Stimulated activated CD4-positive, alpha-beta T cell treated with anti-CD3 and anti-CD28 coated beads, Interleukin-1b, Interleukin-23, amount 100 ng/mL, for 48 hours (primary cell): ENCODE measurements at places on chromosomes 2 and 18.

- no peak for DNase-seq
Observed at GRCh38 chr2:239727182-239727775, 297.9 kb downstream of the NDUFA10 start.

- DNase-seq: no peak
Observed at GRCh38 chr2:199810422-199811171, 40.4 kb downstream of the FTCDNL1 start.

DNA sequence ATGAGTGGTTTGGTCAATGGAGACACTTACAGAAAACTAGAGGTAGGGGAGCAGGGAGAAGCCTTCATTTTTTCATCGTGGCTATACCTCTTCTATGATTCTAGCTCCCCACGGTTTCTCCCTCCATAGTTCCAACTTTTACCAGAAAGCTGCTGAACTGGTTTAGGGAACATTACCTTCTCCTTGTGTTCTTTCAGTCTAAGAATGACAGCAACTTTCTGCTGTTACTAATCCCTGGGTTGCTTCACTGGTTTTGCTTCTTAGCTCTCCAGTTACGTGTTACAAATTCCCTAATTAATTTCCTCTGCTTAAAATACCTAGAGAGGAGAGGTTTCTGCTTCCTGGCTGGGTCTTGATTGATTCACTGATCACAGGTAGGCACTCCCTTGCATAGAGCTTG lies 499.9 kb downstream of the SLC4A3 start:
- DNase-seq: no peak

DNA sequence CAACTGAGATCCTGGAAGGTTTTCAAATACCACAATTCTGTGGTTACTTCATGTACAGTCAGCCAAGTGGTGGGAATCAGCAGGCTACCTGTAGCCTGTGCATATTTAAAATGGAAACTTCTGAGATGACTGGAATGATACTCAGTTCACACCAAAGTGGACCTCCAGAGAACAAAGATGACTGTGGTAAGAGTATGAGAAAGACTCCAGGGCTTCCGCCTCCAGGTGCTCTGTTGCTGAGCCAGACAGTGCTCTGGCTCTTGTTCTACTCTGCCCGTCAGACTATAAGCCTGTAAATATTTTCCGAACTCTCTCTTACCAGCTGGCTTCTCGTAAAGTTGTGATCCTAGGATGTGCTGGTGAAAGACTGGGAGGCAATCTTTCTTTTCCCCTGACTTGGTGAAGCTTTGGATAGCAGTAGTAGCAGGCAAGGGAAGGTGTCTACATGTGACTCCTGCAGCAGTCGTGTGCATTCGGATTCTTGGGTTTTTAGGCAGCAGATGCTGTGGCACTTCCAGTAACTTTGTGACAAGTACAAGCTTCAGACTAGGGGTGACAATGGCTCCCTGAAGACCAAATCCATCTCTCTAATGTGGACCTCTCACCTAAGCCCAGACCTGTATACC lies 23.1 kb downstream of the ST3GAL5 start:
- peak; percentile 35 for DNase-seq

DNA sequence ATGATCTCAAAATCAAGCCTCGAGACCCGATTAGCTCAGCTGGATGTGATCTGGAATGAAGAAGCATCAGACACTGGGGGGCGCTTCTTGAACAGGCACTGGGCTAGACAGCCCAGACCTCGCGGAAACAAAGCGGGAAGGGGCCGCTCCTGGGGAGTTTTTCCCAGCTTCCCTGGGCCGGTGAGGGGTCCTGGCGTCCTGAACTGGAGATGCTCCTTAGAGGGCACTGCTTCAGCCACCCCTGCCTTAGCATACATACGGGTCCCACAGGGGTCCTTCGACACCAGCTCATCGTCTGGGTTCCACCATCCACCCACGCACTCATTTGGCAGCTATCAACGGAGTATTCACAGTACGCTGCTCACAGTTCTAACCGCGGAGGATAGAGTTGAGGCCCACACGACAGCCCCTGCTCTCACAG lies 146.7 kb downstream of the TSN start:
- no peak for DNase-seq

GRCh38 chr2:191620144-191620543 lies 57.8 kb upstream of the NABP1 start:
- no peak for DNase-seq

- DNase-seq: no peak
Observed at GRCh38 chr2:11811036-11811654, 64.7 kb downstream of the LPIN1 start.

DNA sequence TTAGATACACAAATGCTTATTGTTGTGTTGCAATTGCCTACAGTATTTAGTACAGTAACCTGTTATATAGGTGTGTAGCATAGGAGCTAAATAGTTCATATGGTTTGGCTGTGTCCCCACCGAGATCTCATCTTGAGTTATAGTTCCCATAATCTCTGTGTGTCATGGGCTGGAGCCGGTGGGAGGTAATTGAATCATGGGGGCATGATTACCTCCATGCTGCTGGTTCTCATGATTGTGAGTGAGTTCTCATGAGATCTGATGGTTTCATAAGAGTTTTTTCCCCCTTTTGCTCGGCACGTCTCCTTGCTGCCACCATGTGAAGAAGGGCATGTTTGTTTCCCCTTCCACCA lies 190.5 kb upstream of the SESTD1 start:
- DNase-seq: no peak

DNA sequence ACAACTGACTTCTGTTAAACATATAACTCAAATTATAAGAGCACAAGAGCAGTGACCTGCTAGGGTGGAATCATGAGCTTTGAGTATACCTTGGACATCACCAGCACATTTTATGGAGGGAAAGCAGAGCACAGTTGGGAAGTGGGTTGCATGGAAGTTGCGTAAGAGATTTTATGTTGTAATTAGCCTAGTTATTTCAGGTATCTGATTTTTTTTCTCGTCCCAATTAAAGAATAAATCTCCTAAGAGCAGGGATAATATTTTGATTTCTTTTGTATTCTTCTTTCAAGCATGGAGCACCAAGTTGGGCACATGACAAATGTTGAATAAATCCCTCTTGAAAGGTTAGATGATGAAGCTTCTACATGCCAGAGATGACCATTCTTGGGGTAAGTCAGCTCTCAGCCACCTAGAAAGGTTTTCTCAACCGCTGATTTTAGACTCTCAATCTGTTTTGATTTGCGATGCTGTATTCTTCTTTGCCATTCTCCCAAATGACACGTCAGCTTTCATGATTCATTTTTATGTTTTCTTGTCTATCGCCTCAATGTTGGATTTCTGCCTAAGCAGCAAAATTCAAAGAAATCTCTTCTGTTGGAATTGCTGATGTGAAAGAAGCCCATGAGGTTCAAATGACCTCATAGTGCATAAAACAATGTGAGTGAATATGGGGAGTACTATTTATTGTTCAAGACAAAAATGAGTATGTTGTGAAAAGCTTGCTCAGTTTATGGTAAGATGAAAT lies 15.3 kb upstream of the FN1 start:
- no peak for DNase-seq

DNA sequence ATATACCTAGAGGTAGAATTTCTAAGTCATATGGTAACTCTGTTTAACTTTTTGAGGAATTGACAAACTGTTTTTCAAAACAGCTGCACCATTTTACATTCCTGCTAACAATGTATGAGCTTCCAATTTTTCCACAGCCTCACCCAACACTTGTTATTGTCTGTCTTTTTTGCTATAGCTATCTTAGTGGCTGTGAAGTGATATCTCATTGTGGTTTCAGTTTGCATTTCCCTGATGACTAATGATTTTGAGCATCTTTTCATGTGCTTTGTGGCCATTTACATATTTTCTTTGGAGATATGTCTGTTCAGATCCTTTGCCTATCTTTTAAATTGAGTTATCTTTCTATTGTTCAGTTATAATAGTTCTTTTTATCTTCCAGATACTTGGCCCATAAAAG lies 273.8 kb downstream of the AGPS start:
- DNase-seq: no peak

- DNase-seq: no peak
Observed at GRCh38 chr2:208491641-208492040, 85.0 kb downstream of the PTH2R start.

GRCh38 chr18:49243391-49243790 lies 217.1 kb downstream of the DYM start:
- DNase-seq: no peak

DNA sequence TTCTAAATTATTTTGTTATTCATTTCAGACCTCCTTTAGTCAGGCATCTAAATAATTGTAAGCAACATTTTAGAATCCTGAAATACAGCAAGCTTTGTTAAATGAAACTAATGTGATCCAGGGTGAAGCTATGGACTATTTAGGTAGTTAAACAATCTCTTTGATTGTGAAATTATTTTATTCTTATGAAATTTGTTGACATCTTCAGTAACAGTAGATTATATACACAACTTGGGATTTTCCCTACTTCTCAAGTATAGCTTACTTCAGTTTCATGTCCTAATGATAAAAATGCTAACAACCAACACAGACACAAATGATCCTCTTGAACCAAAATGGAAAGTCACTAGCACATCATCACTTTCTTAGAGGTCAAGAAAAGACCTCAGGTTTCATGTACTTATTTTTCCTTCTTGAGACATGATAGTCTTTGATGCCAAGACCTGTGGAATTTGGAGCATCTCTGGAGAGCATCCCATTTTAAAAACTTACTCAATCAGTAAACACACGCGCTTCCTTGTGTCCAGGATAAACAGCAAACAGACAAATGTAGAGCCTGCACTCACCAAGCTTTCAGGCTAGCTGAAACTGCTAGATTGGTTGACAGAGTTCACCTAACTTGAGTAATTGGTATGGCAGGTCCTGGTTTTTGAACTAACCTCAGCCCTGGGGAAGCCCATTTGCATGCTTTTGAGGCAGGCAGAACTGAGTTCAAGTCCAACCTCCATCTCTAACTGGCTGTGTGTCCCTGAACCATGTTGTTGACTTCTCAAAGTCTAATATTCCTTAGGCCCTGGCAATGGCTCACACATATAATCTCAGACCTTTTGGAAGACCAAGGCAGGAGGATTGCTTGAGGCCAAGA lies 47.8 kb downstream of the KCTD18 start:
- DNase-seq: no peak

DNA sequence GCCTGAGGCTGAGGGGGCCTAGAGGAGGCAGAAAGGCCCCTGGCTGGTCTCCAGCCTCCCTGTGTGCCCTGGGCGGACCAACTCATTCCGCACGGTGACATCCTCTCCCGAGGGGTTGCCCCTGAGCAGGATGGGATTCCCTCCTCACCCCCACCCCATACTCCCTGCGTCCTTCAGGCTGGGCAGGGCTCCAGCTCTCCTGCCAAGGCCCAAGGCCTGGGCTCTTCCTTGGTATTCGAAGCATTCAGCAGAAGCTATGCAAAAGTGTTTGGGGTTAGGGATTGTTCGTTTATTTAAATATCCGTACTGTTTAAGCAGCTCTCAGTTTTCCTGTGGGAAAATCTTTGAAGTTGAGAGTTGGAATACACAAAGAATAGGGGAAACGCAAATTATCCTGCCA lies 113.1 kb upstream of the RAB12 start:
- DNase-seq: no peak

DNA sequence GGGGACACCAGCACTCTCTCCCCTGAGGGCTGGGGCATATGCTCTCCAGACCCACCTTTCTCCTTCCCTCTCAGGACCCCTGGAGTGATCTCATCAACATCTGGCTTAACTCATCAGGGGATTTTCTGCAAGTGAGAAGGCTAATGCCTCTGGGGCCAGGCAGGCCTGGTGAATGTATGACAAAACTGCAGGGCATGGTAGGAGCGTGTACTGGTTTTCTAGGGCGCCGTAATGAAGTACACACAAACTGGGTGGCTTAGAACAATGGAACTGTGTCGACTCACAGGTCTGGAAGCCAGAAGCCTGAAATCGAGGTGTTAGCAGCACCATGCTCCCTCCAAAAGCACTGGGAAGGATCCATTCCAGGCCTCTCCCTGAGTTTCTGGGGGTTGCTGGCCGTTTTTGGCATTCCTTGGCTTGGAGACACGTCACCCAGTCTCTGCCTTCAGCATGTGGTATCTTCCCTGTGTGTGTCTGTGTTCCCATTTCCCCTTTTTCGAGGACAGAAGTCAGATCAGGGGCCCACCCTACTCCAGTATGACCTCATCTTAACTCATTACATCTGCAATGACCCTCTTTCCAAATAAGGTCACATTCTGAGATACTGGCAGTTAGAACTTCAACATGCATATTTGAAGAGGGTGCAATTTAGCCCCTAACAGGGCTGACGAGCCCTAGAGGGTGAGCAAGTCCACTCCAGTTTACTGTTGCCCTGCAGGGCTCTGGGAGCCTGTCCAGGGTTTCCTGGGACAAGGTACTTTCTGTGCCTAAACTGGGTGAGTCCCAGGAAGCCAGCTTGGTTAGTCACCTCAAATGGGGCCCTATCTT lies 45.5 kb upstream of the CAB39 start:
- no peak for DNase-seq

- DNase-seq: no peak
Observed at GRCh38 chr2:60707750-60708371, 48.2 kb upstream of the PAPOLG start.

DNA sequence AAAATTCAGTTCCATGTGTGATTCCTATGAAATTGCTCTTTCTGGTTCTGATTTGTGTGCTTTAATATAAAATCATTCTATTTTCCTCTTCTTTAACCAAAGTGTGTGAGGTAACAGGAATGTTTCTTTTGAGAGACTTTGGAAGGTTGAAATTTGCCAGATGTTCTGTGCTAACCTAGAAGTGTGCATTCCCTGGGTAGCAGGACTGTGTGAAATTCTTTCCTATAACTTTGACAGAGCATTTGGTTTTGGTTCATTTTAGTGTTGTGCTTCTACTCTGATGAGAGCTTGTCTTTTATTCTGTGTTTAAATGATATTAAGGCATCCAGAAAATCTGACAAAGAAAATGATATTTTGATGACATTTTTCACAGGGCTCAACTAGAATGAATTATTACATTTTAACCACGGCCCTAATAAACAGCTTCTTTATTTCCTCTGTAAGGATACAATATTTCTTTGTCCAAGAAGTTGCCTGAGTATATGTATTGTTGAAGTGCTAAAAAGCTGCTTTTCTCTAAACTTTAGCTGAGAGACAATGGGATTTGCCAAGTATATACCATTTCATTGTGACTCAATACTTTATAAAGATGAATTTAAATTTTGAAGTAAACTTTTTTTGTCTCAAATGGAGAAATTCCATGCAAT lies 34.7 kb upstream of the DLX1 start:
- DNase-seq: no peak

DNA sequence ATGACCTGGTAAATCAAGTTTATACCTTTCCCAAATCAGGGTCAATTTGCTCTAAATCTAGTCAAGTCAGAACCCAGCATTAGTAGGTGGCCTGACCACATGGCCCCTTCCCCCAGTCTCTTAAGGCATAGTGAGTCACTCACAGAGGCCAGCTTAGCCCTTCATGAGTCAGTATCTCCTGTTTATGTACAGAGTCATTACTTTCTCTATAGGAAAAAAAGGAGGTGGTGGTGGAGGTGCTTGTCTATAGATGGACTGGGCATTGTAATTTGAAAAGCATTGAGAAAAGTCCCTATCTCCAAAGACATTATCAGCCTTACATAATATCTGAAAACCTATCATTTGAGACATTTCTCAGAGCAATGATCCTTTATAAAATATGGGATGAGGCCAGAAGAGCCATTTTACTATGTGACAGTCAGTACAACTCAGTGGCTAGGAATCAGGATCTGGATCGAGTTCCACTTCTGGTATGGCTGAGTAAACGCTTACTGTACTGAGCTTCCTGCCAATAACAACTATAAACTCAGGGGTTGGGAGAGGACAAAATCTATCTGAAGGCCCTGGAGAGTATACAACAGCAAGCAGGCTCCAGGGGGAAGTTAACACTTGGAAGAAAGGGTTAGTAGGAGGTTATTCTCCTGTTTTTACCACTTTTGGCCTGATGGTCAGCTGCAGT lies 22.5 kb upstream of the SIGLEC15 start:
- DNase-seq: peak; percentile 35

GRCh38 chr2:30230497-30231211 lies 680 bp upstream of the LBH start:
- DNase-seq: no peak
